Myometrial cell (primary cell): ENCODE measurements at places on chromosomes 2 and 18. TPM values are rescaled to one million over a fixed set of nuclear protein-coding genes. Genes with fewer than 3 reads are reported as not detected.

TNFRSF11A gene
- not detected in 2 replicates for total RNA-seq

EPHA4 gene
- total RNA-seq = 7.8 TPM in 2 replicates

MARCO gene
- not detected in 2 replicates for total RNA-seq

CTDP1 gene
- total RNA-seq = 17.2 and 19.3 TPM in 2 replicates

STON1 gene
- total RNA-seq = 15.0 and 19.7 TPM in 2 replicates

CAPG gene
- total RNA-seq = 229 and 248 TPM in 2 replicates

LRP1B gene
- total RNA-seq = not detected in 2 replicates

POTEE gene
- not detected in 2 replicates for total RNA-seq

INHBB gene
- not detected in 2 replicates for total RNA-seq

TCF4 gene
- total RNA-seq = 34.0 and 34.9 TPM in 2 replicates

MOCOS gene
- total RNA-seq = 1.2 and 1.7 TPM in 2 replicates

MROH2A gene
- total RNA-seq = not detected in 2 replicates
